ENCODE measurements at places on chromosomes 12 and 14. TPM values are rescaled to one million over a fixed set of nuclear protein-coding genes. Genes with fewer than 3 reads are reported as not detected.

GRCh38 chr12:93914281-93914680 is 234.1 kb upstream of the PLXNC1 start:
- no peak for DNase-seq

DNA sequence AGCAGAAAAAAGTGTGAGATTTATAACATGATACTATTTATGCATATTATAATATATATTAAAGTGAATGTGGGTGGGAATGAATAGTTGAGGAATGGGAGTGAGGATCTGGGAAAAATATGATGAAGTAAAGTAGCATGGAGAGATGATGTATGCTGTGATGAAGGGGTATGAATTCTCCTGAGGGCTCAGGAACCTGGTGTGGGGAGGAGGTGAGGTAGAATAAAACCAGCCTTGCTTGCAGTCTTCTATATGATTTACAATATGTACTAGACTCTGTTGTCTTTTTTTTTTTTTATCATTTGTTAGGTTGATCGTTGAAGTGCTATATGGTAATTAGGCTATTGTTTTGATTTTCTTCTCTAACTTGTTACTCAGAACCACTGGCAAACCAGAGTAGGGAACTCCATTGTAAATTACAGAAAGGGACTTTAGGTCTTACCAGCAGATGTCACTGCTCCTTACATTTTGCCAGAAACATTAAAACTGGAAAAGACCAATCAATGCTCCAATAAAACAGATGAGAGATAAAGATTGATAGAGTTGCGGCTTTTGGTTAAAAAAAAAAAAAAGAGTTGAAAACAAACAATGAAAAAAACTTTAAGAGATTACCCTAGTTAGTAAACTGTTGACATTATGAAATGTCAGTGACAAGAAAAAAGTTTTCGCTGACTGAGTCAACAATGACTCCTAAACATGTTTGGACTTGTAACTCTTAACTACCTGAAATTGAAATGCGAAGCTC is 39.9 kb downstream of the ATL1 start:
- DNase-seq = peak; percentile 40

- no peak for DNase-seq
These were observed at the start of gene GPR65 for GRCh38 chr14:88005050-88005481. Gene GPR65, plus strand, starts transcription at chr14:88005135. Its CDS starts 5,713 bp downstream, at chr14:88010848.

DNA sequence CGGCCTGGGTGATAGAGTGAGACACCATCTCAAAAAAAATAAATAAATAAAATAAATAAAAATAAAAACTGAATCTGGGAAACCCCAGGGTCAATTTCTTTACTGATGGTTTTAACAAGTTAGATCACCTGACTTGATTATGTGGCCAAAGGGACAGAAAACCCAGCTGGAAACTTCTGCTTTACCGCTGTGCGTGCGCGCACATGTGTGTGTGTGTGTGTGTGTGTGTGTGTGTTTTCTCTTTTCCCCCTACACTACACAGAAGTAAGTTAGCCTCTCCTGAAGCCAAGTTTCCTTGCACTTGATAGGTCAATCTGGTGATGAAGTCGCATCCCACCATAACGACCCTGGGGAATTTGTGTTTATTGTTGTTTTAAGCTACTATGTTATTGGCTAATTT is 105.3 kb upstream of the AMN1 start:
- DNase-seq = no peak

DNA sequence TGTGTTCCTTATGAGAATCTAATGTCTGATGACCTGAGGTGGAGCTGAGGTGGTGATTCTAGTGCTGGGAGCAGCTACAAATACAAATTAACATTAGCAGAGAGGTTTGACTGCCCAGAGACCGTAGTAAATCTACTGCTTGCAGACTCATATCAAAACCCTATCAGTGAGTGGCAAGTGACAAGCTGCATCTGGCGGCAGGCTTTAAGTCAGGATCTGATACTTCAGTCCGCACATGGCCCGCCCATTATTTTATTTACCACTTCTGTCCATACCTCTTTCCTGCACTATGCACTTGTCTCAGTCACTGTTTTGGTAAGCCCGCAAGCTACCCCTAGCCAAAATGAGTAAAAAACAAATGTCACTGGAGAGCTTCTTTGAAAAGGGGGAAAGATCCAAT is 11.4 kb downstream of the CEP128 start:
- no peak for DNase-seq

Gene LUM
- 517 TPM for polyA plus RNA-seq

Gene FAM222A
- polyA plus RNA-seq = 5.0 TPM

Gene ARPC3
- polyA plus RNA-seq = 150 TPM
